ENCODE measurements at places on chromosomes 11 and 22.

DNA sequence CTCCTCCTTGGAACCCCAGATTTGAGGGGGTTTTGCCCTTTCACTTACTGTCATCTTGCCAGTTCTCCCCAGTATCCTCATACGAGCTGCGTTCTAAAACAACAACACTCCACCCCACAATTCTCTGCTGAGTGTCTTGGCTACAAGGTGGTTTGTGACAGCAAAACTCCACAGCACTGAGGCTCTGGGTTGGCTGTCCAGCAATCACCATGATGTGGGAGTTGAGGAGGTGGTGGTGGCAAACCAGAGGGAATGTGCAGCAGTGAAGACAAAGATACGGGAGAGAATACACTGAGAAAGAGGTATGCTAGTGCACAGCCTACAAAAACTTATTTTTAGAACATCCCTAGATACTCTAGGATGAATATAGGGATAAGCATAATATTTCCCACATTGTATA, 335.0 kb downstream of the C11orf87 start:
- DNase-seq = no peak

DNA sequence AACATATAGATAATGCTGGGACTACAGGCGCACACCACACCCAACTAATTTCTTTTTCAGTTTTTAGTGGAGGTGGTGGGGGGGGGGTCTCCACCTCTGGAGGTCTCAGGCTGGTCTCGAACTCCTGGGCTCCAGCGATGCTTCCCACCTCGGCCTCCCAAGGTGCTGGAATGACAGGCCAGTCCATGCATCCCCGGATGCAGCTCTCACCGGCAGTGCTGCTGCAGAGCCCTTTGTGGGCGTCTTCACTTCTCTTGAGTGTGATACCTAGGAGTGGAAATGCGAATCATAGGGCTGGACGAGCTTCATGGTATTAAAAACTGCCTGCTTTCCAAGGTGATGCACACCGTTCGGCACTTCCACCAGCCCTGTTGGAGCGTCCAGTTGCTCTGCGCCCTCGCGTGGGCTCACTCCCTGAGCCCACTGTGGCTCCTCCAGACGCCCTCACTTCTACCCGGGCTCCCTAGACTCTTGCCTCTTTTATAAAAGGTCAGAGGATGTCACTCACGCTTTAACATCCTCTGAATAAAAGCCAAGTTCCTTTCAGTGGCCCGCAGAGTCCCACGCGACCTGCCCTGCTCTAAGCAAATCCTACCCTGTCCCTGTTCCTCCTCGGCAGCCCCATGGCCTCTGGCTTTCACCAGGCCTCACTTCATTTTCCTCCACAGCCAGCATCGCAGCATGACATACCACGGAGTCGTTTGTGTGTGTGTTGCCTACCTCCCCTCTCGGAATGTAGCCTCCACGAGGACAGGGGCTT, 837 bp upstream of the BID start:
- no peak for DNase-seq

GRCh38 chr11:108895579-108896480, 231.0 kb downstream of the DDX10 start:
- no peak for DNase-seq

GRCh38 chr11:59009661-59010060, 70.4 kb downstream of the GLYATL1 start:
- DNase-seq = no peak

Data from activated CD8-positive, alpha-beta memory T cell treated with anti-CD3 and anti-CD28 coated beads for 1 hour (primary cell).